Bone marrow (tissue), 2 donors: ENCODE measurements at places on chromosomes 6 and 20.

DNA sequence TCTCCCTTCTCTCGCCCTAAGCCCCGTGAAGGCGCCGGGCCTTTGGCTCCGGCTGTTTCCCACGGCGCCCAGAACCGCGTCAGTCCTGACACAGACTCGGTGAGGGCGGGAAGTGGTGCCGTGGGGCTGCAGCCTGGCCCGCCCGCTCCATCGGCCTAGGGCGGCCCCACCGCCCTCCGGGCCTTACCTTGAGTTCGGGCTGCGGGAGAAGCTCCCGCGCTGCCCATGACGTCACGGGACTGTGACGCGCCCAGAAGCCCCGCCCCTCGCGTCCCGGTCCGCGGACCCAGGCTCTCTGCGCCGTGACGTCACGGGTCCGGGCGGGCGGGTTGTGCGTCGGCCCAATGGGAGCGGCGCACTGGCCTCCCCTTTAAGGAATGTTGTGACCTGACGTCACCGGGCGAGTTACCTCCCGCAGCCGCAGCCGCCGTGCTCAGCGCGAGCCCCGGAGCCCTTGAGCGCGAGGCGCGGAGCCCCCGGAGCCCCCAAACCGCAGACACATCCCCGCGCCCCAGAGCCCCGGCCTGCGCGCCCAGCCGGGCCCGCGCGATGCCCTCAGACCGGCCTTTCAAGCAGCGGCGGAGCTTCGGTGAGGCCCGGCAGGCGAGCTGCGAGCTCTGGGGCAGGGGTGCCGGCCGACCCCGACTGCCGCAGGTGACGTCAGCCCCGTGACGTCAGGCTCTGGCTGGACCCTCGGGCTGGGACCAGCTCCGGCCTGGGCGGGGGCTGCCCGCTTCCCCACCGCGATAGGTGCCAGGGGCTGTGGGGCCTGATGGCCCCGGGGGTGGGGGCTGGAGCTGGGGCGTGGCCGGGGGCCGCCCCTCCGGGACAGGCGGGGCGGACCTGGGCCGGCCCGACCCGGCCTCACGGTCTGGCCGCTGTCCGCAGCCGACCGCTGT is at the start of gene MAP1LC3A:
Gene MAP1LC3A, plus strand, starts transcription at position 399 of the 899 bp plus-strand sequence. Its CDS starts 151 bp downstream, at position 550.
- DNase-seq: peak; percentile 88

GRCh38 chr20:38143646-38144554 is 21.2 kb downstream of the TGM2 start:
- no peak for DNase-seq

DNA sequence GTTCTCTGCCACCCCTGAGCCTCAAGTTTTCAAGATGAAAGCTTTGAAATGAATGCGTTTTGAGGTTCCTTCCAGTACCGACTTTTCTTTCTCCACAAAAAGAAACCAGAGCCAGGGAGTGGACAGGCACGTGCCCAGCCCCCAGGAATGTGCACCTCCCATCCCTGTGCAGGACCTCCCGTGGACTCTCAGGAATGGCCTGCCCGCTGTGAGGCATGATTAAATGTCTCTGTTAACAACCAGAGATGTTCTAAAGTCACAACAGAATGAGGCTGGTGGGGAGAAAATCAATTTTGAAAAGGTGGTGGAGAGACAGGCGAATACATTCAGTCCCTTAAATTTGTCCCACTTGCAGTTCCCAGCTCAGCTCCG is 1.5 kb downstream of the TGM3 start:
- DNase-seq: no peak

DNA sequence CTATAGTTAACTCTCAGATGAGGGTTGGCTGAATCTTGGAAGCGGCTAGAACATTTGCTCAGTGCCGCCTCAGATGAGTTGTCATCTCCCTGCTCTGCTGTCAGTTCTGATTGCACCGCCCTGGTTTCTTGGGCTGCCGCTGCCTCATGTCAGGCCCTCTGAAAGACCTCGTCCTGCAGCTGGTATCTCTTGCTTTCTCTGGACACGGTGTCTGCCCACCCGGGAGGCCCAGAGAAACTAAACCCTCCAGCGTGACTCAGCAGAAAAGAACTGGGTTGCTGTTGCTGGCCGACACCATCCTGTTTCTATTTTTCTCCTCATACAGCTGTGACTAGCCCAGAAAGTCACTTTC is 355.4 kb downstream of the CD83 start:
- no peak for DNase-seq

DNA sequence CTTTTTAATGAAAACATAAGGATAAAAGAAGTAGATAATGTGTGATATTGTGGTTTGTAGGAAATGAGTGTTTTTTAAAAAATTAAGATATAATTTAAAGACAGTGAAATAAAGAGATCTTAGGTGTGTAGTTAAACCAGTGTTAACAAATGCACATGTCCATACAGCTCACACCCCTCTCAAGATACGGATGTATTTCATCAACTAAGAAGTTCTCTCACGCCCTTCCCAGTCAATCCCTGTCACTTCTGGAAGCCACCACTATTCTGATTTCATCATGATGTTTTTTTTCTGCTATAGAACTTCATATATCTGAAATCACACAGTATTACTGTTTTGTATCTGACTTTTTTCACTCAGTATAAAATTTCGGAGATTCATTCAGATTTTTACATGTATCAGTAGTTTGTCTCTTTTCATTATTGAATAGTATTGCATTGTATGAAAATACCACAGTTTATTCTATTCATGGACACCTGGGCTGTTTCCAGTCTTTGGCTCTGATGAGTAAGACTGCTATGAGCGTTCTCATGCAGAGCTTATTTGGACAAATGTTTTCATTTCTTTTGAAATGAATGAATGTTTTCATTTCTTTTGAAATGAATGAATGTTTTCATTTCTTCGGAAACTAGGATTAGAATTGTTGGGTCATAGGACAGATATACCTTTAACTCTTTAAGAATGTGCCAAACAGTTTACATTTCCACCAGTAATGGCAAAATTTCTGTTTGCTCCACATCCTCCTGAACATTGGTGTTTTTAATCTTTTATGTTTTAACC is 49.7 kb upstream of the ELOVL5 start:
- DNase-seq: no peak
